SJCRH30 (cell line): ENCODE measurements at places on chromosomes 2 and 18. TPM values are rescaled to one million over a fixed set of nuclear protein-coding genes. Genes with fewer than 3 reads are reported as not detected.

DNA sequence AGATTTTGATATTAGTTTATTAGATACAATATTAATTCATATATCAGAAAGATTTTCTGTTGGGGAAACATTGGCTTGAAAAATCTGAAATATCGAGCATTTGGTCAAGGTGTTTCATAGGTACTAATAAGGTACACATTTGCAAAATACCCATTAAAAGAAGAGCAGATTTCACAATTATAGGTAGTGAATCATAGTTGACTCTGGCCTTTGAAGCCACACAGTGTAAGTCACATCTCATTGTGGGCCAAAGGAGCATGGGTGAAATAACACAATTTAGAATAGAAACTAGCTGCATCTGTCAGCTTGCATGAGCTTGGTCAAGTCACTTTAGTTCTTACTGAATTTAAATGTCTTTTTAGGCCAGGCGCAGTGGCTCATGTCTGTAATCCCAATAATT lies 4.9 kb downstream of the KDM3A start:
- no peak for DNase-seq

Gene FOSL2
- total RNA-seq, result 30.0 and 30.7 TPM in 2 replicates

- no peak for DNase-seq
These were observed 234.6 kb downstream of the EIPR1 start for GRCh38 chr2:3142961-3143571.

DNA sequence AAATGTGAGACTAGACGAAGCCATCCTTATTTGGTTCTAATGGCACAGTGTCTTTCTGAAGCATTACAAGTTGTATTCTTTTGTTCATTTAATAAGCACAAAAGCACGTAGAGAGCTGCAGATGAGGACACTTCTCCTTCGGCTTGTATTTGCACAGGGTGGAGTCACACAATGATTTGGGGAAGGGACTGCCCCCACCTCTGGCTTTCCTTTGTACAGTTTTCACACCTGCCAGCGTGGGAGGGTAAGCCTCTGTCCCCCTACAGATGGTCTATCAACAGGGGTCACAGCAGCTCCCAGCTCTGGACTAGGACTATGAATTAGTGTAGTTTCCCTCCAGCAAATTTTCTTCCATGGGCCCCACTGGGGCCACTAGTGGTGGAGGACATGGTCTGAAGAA lies 108.2 kb upstream of the KLHL14 start:
- DNase-seq, result no peak

DNA sequence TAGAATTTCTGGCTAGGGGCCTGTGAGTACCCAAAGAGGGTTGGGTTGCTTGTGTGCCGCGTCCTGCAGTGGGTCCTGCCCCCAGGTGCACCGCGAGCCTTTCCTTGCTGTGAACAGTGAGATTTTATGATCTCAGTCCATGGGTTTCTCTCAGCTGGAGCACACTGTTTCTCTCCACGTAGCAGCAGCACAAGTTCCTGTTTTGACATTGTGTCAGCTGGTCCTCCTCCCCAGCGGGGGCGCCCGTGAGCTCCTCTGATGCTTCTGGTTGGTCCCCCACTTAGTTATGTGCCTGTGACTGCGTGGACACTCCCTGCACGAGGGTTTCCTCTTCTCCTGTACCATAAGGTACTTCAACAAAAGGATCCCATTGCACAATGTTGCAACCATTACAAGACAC lies 29.8 kb downstream of the TSHZ1 start:
- no peak for DNase-seq

DNA sequence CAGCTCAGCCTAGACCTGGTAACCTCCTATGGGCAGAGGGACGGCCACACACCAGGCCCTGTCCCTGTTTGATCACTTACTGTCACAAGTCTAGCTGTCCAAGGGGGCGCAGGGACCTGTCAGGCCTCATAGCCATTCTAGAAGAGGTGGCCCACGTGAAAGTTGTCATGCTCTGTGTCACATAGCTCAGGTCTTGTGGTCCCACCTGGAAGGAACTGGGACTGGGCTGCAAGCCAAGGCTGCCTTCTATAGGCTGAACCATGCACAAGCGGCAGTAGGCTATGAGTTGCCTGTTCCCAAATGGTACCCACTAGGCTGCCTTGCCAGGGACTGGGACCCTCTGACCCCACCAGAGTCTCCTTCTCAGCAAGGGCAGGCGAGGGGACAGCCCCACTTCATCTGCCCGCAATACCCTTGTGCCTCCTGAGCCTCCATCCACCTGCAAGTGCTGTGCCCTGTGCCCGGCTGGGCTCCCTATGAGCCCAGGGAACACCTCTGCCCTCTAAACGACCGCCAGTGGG lies 177.5 kb downstream of the ANAPC1 start:
- DNase-seq, result no peak

- DNase-seq, result no peak
These were observed 88.8 kb downstream of the EPAS1 start for GRCh38 chr2:46385786-46386577.

Gene BMPR2
- 17.8 and 23.7 TPM in 2 replicates for total RNA-seq

Gene SMYD5
- 40.2 and 44.4 TPM in 2 replicates for total RNA-seq

- no peak for DNase-seq
These were observed 113.4 kb upstream of the GLI2 start for GRCh38 chr2:120622159-120622869.

- DNase-seq, result peak; percentile 87
These were observed 109.0 kb downstream of the SETBP1 start for GRCh38 chr18:44789710-44790109.

Gene COLEC12
- not detected in 2 replicates for total RNA-seq

GRCh38 chr2:19600506-19600905 lies 242.1 kb upstream of the OSR1 start:
- no peak for DNase-seq

Gene SIX3
- 1.8 and 2.0 TPM in 2 replicates for total RNA-seq
